ENCODE measurements at places on chromosomes 4 and X.
A peak's percentile ranks its signal among the peaks of the same experiment; 100 is the strongest.

DNA sequence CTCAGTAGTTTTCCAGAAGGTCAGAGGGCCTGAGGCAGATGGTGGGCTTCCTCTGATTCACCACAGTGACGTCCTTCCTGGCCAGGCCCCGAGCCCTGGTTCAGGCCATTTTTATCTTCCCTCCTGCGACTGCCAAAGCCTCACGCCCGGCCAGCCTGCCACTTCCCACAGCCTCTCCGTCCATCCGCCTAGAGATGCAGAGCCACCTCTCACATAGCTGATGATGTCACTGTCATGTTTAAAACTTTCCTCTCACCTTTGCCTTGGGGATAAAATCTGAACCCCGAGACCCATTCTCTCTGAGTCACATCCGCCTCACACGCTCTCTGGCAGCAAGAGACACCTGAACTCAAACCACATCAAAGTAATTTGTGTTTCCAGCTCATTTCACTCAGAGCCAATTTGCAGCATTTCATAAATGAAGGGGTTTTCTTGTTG is 175.3 kb downstream of the QDPR start:
- no peak for DNase-seq

DNA sequence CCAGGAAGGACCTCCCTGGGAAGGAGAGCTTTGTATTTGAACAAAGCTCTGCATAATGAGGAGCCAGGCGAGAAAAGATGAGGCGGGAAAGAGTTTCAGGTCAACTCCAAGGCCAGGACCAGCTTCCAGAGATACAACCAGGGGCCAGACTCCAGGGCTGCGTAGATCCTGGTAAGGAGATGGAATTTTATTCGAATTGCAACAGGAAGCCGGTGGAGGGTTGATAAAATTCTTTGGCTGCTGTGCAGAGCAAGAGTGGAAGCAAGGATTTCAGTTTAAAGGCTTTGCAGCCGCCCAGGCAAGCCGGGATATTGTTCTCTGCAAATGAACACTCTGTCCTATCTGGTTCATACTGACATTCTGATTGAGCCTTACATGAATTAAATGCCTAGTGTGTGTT is 40.2 kb upstream of the CBR4 start:
- no peak for DNase-seq

GRCh38 chrX:39883666-39884065 is 214.1 kb downstream of the BCOR start:
- no peak for DNase-seq

- no peak for DNase-seq
Observed at GRCh38 chrX:65841263-65841662, 173.8 kb downstream of the MSN start.

DNA sequence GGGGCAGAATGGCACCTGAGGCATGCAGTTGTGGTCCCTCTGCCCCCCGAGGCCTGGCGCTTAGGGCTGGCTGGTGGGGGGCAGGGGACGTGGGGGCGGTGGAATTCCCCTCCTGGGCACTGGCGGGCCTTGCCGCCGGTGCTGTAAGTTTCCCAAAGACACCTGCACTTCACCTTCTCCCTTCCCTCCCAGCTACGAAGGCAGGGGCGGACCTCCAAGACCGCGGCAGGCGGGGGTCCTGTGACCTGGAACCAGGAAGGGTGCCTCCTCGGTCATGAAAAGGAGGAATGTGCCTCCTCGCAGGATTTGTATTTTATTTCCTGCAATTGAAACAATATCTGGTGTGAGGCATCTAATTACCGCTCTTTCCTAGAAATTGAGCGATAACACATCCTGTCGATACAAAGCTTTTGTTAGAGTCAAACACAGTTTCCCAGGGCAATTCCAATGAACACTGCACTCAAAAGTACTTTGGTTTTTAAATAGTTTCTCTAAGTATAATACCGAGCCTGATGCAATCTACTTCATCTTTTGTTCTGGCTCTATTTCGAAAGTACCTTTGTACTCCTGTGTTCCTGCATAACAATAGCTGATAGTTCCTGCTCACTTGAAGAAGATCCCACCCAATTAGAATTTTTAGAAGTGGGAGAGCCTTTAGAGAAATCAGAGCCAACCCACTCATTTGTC is 12.3 kb upstream of the ADRA2C start:
- DNase-seq, result no peak

DNA sequence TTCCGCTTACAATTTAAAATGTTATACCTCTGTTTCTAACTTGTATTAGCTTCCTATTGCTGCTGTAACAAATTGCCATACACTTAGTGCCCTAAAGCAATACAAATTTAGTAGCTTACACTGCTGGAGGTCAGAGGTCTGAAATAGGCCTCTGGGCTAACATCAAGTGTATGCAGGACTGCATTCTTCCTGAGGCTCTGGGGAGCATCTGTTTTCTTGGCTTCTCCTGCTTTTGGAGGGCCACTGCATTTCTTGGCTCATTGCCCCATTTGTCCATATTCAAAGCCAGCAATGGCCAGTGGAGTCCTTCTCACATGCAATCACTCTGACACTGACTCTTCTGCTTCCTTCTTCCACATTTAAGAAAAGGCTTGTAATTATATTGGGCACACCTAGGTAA is 639.8 kb upstream of the INTU start:
- no peak for DNase-seq

DNA sequence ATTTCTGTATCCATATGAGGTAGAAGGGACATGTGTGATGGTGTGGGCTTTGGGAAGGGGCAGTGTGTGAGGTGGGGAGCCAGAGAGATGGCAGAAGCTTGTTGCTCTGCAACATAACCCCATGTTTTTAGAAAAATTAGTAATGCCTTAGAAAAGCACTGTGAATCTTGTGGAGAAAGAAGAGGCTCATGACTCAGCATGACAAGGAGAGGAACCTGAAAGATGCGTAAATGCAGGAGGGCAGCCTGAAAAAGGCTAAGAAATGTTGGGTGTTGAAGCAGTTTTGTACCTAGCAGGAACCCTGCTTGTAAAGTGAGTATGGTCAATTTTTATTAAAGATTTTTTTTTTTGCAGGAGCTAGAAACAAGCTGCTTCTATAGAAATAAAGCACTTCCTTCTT is 59.8 kb downstream of the ARSJ start:
- DNase-seq, result no peak

- no peak for DNase-seq
Observed at GRCh38 chr4:153938994-153939393, 150.1 kb upstream of the SFRP2 start.

GRCh38 chr4:13968723-13969122 is 341.2 kb upstream of the BOD1L1 start:
- DNase-seq, result no peak

GRCh38 chr4:77990456-77990855 is 66.7 kb upstream of the FRAS1 start:
- DNase-seq, result no peak

GRCh38 chr4:183430317-183430993 is 14.0 kb upstream of the CDKN2AIP start:
- DNase-seq, result no peak

- DNase-seq, result no peak
Observed at GRCh38 chr4:68591204-68591603, 15.1 kb upstream of the UGT2B17 start.

GRCh38 chrX:101078716-101079598 is at the start of gene TMEM35A:
TMEM35A (plus strand) TSS chrX:101078879; CDS start chrX:101079003, 124 bp downstream.
- no peak for DNase-seq

DNA sequence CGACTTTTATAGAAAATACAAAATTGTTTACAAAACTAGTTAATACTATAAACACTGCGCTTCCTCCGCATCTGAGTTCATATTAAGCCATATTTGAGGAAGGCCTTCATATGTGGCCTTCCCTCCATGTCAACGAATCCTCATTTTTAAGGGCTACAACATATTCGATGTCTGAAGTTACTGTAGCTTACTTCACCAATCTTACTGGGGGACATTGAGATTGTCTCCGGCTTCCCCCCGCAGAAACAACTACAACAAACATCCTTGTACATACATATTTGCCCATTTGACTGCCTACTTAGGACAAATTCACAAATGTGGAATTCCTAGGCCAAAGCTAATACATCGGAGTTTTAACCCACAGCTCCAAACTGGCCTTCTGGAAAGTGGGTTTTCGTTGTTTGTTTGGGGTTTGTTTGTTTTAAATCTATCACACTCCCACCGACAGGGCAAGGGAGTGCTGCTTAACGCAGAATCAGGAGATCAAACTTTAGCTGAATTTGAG is 581 bp upstream of the FAM114A1 start:
- no peak for DNase-seq

GRCh38 chrX:30530606-30531005 is 47.0 kb downstream of the TASL start:
- no peak for DNase-seq

- DNase-seq, result no peak
Observed at GRCh38 chr4:41528512-41529205, 9.3 kb upstream of the LIMCH1 start.

GRCh38 chr4:177938226-177938625 is 496.0 kb upstream of the AGA start:
- no peak for DNase-seq

GRCh38 chr4:5989236-5990225 is 28.7 kb downstream of the C4orf50 start:
- no peak for DNase-seq

- no peak for DNase-seq
Observed at GRCh38 chr4:94826206-94826605, 68.5 kb downstream of the BMPR1B start.

DNA sequence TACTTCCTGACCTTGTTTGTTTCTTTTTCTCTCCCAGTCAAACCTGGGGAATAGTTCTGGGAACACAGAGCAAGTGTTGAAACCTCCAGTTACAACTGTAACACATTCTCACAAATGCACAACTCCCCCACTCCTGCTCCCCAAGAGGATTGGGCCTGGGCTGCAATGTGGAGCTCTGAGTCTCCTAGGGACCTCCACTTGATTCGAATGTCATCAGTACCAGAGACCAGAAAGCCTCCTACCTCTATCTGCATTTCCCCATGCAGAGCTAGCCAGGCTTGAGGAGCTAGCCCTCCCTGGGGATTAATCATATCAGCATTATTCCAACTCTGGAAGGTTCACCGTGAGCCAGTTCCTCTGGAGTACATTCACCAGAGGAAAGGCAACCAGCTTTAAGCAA is 41.7 kb upstream of the CITED1 start:
- no peak for DNase-seq

DNA sequence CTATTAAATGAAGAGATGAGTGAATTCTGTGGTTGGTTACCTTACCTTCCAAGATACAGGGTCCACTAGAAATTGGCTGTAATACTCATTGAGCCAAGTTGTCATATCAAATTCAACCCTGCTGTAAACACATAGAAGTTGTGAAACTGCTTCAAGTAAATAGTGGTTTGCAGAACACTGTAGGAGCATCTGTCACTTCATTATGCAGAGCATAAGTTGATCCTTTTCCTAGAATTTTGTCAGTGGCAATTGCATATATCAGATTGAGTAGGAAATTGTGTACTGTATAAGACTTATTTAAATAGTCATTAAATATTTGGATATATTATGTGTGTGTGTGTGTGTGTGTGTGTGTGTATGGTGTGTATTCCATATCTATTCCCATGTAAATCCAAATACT is 8.8 kb upstream of the XK start:
- no peak for DNase-seq

GRCh38 chr4:128346054-128346716 is 58.6 kb upstream of the PGRMC2 start:
- no peak for DNase-seq

- no peak for DNase-seq
Observed at GRCh38 chrX:41350150-41350975, 16.4 kb downstream of the DDX3X start.

DNA sequence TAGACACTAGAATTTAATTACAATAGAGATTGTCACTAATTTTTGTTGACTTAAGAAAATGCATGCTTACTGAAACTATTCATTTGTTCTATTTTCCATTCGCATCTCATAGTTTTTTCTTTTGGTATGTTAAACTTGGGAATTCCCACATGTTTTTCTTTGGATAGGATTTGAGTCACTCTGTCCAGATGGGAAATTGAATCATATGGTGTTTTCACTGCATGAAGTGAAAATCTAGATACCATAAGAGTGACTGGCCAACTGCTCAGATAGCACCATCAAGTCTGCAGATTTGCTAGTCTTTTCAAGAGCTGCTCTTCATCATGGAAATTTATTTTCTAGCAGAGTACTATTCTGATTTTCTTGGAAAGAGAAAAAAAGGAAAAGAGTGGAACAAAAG is 172.6 kb downstream of the FAM47B start:
- DNase-seq, result no peak

GRCh38 chrX:129797251-129797906 is 17.6 kb downstream of the SASH3 start:
- no peak for DNase-seq

GRCh38 chr4:138636781-138637180 is 378.8 kb upstream of the NOCT start:
- no peak for DNase-seq

- peak; percentile 74 for DNase-seq
Observed at GRCh38 chrX:119468551-119469312, 488 bp downstream of the SLC25A5 start.

Data from omental fat pad (tissue), 4 donors.